ENCODE measurements at places on chromosomes 12 and 14.

GRCh38 chr12:78797196-78797931 is 67.2 kb upstream of the SYT1 start:
- DNase-seq: no peak

DNA sequence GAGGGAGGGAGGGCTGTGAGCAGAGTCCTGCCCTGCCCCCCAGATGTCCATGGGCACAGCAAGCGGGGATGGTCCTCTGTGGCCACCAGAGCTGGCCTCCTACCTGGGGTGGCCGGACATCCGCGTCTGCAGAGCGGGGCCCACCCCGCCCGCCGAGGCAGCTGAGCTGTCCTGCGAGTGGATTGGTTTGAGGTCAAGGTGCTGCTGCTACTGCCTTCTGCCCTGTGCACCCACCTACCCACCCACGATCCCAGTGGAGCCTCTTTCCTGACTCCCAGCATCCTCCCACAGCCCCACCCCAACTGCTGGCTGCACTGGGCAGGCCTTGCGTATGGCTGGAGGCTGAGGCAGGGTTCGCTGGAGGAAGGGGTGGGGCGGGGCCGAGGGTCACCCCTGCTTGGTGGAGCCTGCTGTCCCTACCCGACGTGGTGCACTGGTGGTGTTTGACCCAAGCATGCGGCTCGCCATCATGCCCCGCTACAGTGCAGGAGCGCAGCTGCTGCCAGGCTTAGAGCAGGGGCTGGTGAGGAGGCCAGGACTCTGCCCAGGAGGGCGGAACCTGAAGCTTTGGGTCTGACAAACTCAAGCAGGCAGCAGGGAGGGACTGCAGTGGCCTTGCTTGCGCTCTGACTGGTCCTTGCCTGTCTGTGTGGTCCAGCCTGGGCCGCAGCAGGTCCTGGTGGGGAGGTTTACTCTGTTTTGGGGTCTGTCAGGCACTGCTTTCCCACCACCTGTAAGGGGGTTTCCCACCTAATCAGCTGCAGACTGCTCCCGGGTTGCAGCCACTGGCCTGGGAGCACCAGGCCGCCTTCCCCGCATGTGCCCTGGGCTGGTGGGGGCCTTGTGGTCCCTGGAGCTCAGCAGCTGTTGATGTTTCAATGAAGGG is 23.7 kb downstream of the CEP170B start:
- no peak for DNase-seq

GRCh38 chr14:24979725-24980239 is 70.2 kb downstream of the STXBP6 start:
- no peak for DNase-seq

GRCh38 chr14:61488417-61489401 is 167.3 kb downstream of the PRKCH start:
- DNase-seq: no peak

DNA sequence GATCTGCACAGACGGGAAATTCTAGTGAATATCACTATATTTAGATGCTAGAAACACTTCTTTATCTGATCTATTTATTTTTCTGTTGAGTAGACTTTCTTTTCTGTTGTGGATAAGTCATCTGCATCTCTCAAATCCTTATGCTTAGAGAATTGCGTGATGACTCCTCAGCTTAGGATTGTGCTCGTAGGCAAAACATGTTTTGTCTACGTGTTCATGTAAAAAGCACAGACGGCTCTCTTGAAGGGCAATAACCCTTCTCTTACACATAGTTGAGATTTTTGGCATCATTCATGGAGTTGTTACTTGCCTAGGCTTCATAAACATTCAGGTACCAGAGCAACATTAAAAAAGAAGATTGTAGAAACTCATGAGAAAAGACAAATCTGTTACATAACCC is 18.6 kb downstream of the PPFIBP1 start:
- DNase-seq: no peak

DNA sequence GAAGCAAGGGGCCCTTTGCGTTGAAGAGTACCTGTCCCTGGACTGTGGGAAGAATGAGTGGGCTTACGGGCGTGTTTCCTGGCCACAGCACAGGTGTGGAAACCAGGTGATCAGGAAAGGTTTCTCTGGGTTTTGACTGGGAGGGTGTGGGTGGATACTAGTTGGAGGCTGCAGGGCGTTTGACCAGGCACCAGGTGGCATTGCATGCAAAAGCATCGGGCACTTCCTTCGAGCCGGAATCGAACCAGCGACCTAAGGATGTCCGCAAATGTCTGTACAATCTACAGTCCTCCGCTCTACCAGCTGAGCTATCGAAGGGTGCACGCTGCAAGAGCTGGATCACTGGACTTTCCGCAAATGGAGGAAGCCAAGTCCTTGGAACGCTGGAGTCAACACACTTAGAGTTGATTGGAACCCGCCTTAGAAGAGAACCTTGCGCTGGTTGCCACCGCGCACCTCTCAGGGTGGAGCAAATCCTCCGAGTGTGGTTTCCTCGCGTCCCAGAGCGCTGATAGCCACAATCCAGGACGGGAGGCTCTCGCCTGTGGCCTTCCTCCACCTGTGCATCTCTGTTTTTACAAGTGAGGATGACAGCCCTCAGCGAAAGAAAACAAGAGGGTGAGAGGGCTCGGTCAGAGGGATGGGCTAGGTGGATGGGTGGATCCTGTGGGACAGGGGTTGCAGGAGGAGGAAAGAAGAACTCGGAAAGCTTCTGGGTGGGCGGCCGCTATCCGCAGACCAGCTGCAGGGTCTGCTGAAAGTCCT is 21.2 kb upstream of the RNASE4 start:
- peak; percentile 71 for DNase-seq

- DNase-seq: no peak
These were observed 4.9 kb upstream of the NEMF start for GRCh38 chr14:49857427-49858003.

- no peak for DNase-seq
These were observed 4.1 kb upstream of the IGF1 start for GRCh38 chr12:102484428-102484958.

DNA sequence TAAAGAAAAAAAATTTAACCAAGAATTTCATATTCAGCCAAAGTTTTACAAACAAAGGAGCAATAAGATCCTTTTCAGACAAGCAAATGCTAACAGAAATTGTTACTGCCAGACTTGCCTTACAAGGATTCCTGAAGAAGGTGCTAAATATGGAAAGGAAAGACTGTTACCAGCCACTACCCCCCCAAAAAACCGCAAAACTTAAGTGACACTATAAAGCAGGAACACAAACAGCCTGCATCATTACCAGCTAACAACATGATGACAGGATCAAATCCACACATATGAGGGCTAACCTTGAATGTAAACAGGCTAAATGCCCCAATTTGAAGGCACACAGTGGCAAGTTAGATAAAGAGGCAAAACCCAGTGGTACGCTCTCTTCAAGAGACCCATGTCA is 55.7 kb downstream of the APOBEC1 start:
- DNase-seq: no peak

DNA sequence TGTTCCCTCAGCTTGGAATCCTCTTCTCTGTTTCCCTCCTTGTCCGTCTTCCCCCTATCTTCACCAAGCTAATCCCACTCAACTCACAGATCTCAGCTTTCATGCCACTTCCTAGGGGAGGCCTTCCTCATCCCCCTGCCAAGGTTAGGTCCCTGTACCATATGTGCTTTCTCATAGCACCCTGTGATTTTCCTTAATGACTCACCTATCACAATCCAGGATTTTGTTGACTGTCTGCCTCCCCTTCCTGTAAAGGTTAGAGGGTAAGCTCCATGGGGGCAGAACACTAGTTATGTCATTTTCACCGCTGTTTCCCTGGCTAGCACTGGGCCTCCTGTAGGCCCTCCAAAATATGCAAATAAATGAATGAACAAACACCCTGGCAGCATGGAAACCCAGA is 57.6 kb downstream of the CRADD start:
- peak; percentile 60 for DNase-seq

- DNase-seq: no peak
These were observed 41.1 kb downstream of the BBS10 start for GRCh38 chr12:76307083-76307482.

GRCh38 chr12:26668847-26669246 is 164.1 kb downstream of the ITPR2 start:
- DNase-seq: no peak

DNA sequence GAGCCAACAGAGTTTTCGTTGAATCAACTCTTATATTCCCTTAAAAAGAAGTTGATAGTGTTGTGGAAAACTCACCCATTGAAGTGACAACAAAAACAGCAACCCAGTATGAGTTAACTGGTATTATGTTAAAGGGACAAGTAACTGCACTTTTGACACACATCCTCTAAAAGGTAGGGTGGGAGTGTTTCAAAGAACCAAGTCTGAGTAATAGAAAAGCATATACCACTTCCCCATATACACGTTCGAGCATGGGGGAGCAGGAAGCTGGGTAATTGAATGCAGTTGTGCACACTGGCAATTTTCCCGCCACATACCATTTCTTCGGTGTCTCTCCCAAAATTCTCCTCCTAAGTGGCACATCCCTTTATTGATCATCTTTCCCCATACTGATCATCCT is 31.5 kb downstream of the IFNG-AS1 start:
- no peak for DNase-seq

DNA sequence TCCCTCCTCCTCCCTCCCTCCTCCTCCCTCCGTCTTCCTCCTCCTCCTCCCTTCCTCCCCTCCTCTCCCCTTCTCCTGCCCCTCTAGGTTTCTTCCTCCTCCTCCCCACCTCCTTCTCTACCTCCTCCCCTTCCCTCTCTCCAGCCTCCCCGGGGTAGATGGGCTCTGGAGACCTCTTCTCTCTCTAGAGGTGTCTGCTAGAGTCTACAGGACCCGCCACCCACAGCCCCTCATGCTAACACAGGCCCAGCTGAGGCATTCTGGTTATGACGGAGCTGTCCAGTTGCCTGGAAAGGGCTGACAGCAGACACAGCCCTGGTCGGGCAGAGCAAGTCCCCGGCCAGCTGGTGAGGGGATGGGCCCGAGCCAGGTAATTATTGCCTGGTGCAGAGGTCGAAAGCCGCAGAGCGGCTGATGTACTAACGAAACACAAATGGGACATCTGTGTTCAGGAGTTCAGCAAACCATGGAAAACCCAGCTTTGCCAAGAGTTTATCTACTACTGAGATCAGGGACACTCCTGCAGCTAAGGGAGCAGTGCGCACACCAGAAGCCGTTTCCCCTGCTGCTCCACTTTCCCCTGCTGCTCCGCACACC is 96.2 kb downstream of the PAPOLA start:
- no peak for DNase-seq

GRCh38 chr12:10388624-10389413 is 1.0 kb downstream of the KLRK1 start:
- no peak for DNase-seq

GRCh38 chr12:16384732-16385131 is 37.3 kb downstream of the MGST1 start:
- no peak for DNase-seq

GRCh38 chr14:97773598-97773997 is 976.4 kb downstream of the VRK1 start:
- DNase-seq: no peak

GRCh38 chr12:14991069-14991468 is 18.2 kb downstream of the PDE6H start:
- no peak for DNase-seq

GRCh38 chr14:25832585-25832984 is 765.2 kb downstream of the NOVA1 start:
- DNase-seq: peak; percentile 25

DNA sequence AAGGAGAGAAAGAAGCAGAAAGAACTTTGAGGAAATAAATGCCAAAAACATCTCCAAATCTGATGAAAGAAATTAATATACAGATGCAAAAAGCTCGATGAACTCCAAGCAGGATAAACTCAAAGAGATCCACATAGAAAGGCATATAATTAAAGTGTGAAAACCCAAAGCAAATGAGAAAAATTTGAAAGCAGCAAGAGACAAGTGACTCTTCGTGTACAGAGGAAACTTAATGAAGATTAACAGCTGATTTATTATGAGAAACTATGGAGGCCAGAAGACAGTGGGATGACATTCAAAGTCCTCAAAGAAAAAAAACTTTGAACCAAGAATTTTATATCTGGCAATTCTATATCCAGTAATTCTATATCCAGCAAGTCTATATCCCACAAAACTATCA is 163.0 kb upstream of the TMCC3 start:
- DNase-seq: no peak

DNA sequence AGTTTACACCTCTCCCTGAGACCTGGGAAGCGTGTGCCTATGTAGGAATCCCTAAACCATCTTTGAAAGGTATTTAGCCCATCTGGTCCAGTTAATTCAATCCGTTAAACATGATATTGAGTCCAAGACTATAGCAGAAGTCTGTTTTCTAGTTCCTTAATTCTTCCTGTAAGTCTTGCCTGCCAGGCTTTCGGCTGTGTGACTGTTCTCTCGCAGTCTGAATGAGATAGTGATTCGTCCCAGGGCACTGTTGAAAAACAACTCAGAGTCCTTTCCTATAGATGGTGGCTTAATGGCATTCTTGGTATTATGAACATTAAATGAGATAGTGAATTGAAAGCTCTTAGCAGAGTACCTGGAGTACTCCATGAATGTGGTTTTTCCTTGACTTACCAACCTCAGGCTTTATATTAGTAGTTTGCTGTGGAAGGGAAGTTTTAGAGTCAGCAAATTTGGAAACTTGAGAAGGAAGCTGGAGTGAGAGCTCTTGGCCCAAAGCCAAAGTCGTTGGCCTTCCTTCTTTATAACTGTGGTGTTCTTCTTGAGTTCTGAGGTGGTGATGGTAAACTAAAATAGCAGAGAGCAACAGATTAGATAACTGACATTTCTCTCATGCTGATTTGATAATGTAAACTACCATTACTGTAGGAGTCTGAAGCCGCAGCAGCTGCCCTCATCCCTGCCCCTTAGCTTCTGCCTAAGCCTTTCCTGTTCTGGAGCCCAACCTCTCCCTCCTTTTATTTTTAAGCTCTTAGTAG is 76.5 kb downstream of the TGFB3 start:
- DNase-seq: peak; percentile 29

GRCh38 chr12:120468821-120469449 is 613 bp downstream of the SRSF9 start:
- no peak for DNase-seq

DNA sequence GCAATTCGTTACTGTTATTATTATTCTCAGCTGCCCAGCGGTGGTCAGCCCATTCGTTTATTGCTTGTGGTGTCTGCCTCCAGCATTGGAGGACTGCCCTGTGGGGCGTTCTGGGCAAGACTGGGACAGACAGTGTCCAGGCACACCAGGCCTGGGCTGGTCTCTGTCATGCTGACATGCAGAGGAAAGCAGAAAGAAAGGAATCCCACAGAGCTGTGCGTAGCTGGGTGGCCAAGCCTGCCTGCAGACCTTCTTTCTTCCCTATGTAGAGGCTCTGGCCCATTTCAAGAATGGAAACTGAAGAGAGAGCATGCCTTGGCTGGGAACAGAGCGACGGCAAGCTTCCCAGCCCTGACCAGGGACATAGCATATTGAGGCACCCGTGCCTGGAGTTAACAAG is 525.3 kb upstream of the TBX3 start:
- DNase-seq: no peak

GRCh38 chr14:31419179-31419966 is 977 bp downstream of the HEATR5A start:
- no peak for DNase-seq

DNA sequence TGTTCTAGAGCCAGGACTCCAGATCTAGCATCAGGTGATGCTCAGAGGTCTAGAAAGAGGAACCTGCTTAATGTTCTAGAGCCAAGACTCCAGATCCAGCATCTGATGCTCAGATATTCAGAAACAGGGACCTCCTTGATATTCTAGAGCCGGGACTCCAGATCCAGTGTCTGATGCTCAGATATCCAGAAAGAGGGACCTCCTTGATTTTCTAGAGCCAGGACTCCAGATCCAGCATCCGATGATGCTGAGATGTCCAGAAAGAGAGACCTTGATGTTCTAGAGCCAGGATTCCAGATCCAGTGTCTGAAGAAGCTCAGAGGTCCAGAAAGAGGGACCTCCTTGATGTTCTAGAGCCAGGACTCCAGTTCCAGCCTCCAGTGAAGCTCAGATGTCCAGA is 36.9 kb downstream of the MEG3 start:
- DNase-seq: no peak

- DNase-seq: no peak
These were observed 41.1 kb downstream of the AREL1 start for GRCh38 chr14:74671789-74672188.
